ENCODE measurements at places on chromosomes 16 and 17. TPM values are rescaled to one million over a fixed set of nuclear protein-coding genes. Genes with fewer than 3 reads are reported as not detected.
A peak's percentile ranks its signal among the peaks of the same experiment; 100 is the strongest.

DNA sequence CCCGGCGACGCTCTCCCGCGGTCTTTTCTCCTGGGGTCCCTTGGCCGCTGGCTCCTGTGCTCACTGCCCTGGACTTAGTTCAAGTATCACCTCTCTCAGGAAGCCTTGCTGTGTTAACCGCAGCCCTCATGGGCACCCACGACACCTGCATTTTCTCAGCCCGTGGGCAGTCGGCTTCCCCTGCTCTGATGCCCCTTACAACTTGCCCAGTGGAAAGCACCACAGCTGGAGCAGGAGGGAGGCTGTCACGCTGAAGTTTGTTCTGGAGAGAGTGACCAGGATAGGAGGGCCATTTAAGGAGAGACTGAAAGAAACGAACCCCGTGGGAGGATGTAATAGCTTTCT is 395 bp downstream of the STXBP4 start:
- peaks cover 14% of the 10 kb centered on the region for H3K36me3 ChIP-seq
- H3K27me3 ChIP-seq, result no peaks in the 10 kb centered on the region
- H3K27ac ChIP-seq, result peak overlapping the region; percentile 86
- no peak for DNase-seq

DNA sequence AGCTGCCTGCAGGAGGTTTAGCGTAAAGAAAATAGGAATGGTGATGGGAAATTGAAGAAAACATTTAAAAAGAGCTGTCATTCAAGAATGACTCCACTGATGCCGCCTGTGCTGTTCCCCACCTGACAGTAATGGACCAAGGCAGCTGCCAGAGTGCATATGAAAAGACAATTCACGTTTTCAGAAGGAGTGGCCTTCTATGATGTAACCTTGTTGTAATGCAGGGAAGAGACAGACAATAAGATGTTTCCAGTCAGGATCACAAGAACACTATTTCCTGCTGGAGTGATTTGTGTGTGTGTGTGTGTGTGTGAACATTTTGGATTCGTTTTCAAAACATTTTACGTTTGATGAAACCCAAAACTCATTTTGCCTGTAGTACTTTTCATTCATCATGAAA is 203.7 kb downstream of the LGALS9B start:
- H3K27ac ChIP-seq, result no peak overlapping the region
- H3K4me3 ChIP-seq, result no peak overlapping the region
- no peaks in the 10 kb centered on the region for H3K27me3 ChIP-seq
- H3K36me3 ChIP-seq, result no peaks in the 10 kb centered on the region

DNA sequence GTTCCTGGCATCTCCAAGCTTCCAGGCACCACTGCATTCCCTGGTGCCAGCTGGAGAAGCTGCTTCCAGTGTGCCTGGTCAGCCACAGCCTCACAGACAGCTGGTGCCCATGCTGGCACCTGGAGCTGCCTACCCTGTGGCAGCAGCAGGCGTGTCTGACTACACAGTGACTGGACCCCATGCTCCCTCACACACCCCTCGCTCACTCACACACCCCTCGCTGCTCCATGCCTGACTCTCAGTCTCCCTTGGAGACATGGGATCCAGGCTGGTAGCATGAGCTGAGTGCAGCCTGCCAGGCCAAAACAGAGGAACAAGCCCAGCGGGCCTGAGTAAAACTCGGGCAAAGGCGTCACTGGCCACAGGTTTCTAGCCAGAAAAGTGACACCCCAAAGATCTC is 59.1 kb upstream of the SMIM36 start:
- no peaks in the 10 kb centered on the region for H3K4me1 ChIP-seq
- H3K36me3 ChIP-seq, result no peaks in the 10 kb centered on the region
- H3K4me3 ChIP-seq, result no peak overlapping the region
- no peaks in the 10 kb centered on the region for H3K27me3 ChIP-seq
- no peak overlapping the region for H3K27ac ChIP-seq
- no peak for DNase-seq

GRCh38 chr16:27945233-27945973 is 118.1 kb downstream of the GSG1L start:
- no peaks in the 10 kb centered on the region for H3K36me3 ChIP-seq
- no peak overlapping the region for H3K4me3 ChIP-seq
- no peak overlapping the region for H3K27ac ChIP-seq

DNA sequence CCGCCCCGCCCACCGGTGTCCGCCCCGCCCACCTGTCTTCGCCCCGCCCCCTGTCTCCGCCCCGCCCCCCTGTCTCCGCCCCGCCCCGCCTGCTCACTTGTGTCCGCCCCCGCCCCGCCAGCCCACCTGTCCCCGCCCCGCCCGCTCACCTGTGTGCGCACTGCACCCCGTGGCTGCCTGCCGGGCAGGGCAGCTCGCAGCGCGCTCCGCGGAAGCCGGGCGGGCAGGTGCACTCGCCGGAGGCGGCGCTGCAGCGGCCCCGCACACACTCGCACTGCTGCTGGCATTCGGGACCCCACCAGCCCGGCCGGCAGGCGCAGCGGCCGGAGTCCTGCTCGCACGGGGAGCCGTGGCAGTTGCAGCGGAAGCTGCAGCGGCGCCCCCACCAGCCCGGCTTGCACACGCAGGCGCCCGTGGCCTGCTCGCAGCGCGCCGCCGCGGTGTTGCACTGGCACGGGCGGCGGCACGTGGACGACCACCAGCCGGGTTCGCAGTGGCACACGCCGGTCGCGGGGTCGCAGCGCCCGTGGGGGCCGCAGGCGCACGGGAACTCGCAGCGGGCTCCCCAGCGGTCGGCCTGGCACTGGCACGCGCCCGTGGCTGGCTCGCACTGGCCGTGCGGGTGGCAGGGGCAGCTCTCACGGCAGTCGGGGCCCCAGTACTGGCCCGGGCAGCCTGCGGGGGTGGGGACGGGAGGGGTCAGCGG is 2.1 kb downstream of the SCARF1 start:
- peak overlapping the region; percentile 59 for H3K4me3 ChIP-seq
- H3K4me1 ChIP-seq, result peaks cover 51% of the 10 kb centered on the region
- peak; percentile 93 for DNase-seq
- no peaks in the 10 kb centered on the region for H3K27me3 ChIP-seq
- H3K27ac ChIP-seq, result peak overlapping the region; percentile 71

DNA sequence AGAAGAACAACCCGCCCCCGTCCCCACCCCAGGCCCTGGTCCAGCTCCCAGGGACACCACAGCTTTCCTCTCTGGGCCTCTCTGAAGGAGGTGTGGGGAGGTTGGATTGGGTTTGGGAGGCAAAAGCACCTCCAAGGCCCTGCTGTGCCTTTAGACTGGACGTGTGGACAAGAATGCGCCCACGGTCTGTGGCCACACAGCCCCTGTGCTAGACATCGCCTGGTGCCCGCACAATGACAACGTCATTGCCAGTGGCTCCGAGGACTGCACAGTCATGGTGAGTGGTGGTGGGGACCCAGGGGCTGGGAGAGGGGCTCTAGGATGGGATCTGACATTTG is 3.0 kb downstream of the CORO1A start:
- H3K27me3 ChIP-seq, result no peaks in the 10 kb centered on the region
- H3K4me3 ChIP-seq, result peak overlapping the region; percentile 15
- peaks cover 7% of the 10 kb centered on the region for H3K4me1 ChIP-seq
- peak overlapping the region; percentile 74 for H3K27ac ChIP-seq
- peaks cover 10% of the 10 kb centered on the region for H3K36me3 ChIP-seq

DNA sequence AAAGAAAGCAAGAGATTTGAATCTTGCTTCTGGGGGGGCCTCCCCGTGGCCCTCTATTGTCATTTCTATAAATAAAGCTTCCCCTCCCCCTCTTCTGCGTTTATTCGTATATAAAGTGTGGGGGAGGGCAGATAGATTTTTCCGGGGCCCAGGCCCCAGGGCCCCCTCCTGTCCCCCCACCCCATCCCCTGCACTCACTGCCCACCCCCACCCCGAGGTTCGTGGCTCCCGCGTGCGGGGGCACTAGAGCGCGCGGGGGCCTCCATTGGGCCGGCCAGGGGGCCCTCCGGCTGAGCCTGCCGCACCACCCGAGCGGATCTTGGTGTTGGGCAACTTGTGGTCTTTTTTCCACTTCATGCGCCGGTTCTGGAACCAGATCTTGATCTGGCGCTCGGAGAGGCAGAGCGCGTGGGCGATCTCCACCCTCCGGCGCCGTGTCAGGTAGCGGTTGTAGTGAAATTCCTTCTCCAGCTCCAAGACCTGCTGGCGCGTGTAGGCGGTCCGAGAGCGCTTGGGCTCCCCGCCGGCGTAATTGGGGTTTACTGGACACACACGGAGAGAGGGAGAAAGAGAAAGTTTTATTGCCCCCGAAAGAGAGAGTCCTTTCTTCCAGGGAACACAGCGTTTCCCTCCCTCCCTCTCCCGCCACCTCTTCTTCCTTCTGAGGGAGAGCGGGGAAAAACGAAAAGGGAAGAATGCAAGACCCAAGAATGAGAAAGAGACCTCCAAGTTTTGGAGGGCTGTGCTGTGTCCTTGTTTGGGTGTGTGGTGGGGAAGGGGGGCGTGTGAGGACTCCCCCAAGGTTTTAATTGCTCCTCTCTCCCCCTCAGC is 1.5 kb downstream of the HOXB4 start:
- DNase-seq, result no peak
- peaks cover 82% of the 10 kb centered on the region for H3K27me3 ChIP-seq
- H3K4me3 ChIP-seq, result peak overlapping the region; percentile 57
- H3K27ac ChIP-seq, result peak overlapping the region; percentile 91

EPX gene
- total RNA-seq, result not detected

RAB34 gene
- total RNA-seq, result 95.5 TPM

NOG gene
- not detected for total RNA-seq

FOXL1 gene
- 3.0 TPM for total RNA-seq

HEATR9 gene
- 0.29 TPM for total RNA-seq

KRT36 gene
- total RNA-seq, result not detected

CCDC154 gene
- total RNA-seq, result not detected

ESRP2 gene
- total RNA-seq, result 76.3 TPM

KREMEN2 gene
- total RNA-seq, result not detected

CMIP gene
- total RNA-seq, result 26.3 TPM

SNAI3 gene
- total RNA-seq, result 0.55 TPM

RTN4RL1 gene
- not detected for total RNA-seq

ZSCAN10 gene
- not detected for total RNA-seq

ATP1B2 gene
- total RNA-seq, result not detected

Measured in stomach (tissue), 19 donors.